ENCODE measurements at places on chromosomes 7 and 10. TPM values are rescaled to one million over a fixed set of nuclear protein-coding genes. Genes with fewer than 3 reads are reported as not detected.

The PPRC1 gene
- total RNA-seq: 17.2 TPM

The SPDYE16 gene
- 0.53 TPM for total RNA-seq

The ASB15 gene
- total RNA-seq: 4.4 TPM

The ACBD7 gene
- 5.1 TPM for total RNA-seq

The TES gene
- 59.8 TPM for total RNA-seq

The AOC1 gene
- 82.9 TPM for total RNA-seq

The IDI1 gene
- total RNA-seq: 40.4 TPM

The SLC26A3 gene
- not detected for total RNA-seq

The UCMA gene
- not detected for total RNA-seq

The MYOF gene
- 48.1 TPM for total RNA-seq

The SHH gene
- total RNA-seq: 1.8 TPM

The C7orf33 gene
- not detected for total RNA-seq

The GPR26 gene
- not detected for total RNA-seq

The TMEM209 gene
- 19.1 TPM for total RNA-seq

The PTTG1IP2 gene
- not detected for total RNA-seq

The NRCAM gene
- total RNA-seq: 17.8 TPM

The ASB10 gene
- 3.4 TPM for total RNA-seq

The RET gene
- total RNA-seq: 16.9 TPM

The TUBB8 gene
- 0.12 TPM for total RNA-seq

The AGK gene
- total RNA-seq: 37.1 TPM

The TMEM120A gene
- 20.8 TPM for total RNA-seq

The CFAP69 gene
- total RNA-seq: 31.7 TPM

The TRIL gene
- total RNA-seq: 110 TPM

The HIBADH gene
- 79.1 TPM for total RNA-seq

The MYOZ1 gene
- total RNA-seq: 196 TPM

The HIF1AN gene
- 19.4 TPM for total RNA-seq

The RPEL1 gene
- total RNA-seq: not detected

The HMX3 gene
- 0.82 TPM for total RNA-seq

The TSPAN13 gene
- total RNA-seq: 16.8 TPM

The THSD7A gene
- 54.5 TPM for total RNA-seq

The PRR15 gene
- total RNA-seq: 10.8 TPM

The PRSS37 gene
- total RNA-seq: not detected

The ABCA13 gene
- total RNA-seq: 3.8 TPM

The ERCC6 gene
- total RNA-seq: 20.7 TPM

The PHKG1 gene
- total RNA-seq: 29.3 TPM

The PAPOLB gene
- 0.18 TPM for total RNA-seq

The LRRD1 gene
- total RNA-seq: 0.82 TPM

The GPR141 gene
- 6.4 TPM for total RNA-seq

The EN2 gene
- not detected for total RNA-seq

The TFPI2 gene
- 9.8 TPM for total RNA-seq

The PDZD7 gene
- 1.6 TPM for total RNA-seq

The TFR2 gene
- 5.3 TPM for total RNA-seq

The LMBR1 gene
- 111 TPM for total RNA-seq

The PIP gene
- total RNA-seq: not detected
